ENCODE measurements at places on chromosomes 12 and 14.

DNA sequence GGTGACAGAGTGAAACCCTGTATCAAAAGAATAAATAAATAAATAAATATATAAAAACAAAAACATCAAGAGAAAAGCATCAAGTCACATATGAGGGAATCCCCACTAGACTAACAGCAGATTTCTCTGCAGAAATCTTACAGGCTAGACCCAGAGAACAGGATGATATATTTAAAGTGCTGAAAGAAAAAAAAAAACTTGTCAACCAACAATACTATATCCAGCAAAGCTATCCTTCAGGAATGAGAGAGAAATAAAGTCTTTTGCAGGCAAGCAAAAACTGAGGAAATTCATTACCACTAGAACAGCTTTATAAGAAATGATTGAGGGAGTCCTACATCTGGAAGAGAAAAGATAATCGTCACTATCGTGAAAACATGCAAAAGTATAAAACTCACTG is 6.4 kb upstream of the SFSWAP start:
- no peak for DNase-seq

DNA sequence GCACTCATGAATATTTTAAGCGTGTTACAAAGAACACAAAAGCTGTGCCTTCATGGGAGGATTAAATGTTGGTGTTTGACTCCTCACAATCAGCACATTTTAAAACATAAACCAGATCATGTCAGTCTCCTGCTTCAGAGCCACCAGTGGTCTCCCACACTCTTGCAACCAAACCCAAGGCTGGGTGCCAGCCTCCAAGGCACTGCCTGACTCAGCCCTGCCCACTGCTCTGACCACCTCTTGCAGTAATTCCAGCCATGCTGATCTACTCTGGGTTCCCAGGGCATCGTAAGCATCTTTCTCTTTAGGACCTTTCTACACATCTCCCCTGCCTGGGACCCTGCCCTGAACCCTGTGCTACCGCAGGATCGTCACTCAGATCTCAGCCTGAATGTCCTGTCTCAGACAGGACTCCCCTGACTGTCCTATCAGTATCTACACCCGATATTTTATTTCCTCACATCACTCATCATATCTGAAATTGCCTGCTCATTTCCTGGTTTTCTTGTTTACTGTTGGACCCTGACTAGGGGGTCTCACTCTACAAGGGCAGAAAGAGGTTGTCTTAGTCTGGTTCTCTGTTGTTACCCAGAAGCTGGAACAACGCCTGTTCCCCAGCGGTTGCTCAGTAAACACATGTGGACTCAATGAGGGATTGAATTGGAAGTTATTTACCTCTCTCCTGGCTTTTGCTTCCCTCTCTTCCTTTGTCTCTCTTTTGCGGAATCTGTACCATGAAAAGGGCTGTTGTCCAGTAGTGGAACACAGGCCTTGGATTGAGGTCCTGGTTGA is 449.8 kb downstream of the RAD51B start:
- peak; percentile 39 for DNase-seq

GRCh38 chr12:96375841-96376604 is 24.2 kb downstream of the CDK17 start:
- DNase-seq = peak; percentile 65

GRCh38 chr12:130677957-130678558 is 38.0 kb downstream of the RIMBP2 start:
- no peak for DNase-seq

GRCh38 chr14:72961579-72962335 is 35.5 kb downstream of the DCAF4 start:
- DNase-seq = no peak

DNA sequence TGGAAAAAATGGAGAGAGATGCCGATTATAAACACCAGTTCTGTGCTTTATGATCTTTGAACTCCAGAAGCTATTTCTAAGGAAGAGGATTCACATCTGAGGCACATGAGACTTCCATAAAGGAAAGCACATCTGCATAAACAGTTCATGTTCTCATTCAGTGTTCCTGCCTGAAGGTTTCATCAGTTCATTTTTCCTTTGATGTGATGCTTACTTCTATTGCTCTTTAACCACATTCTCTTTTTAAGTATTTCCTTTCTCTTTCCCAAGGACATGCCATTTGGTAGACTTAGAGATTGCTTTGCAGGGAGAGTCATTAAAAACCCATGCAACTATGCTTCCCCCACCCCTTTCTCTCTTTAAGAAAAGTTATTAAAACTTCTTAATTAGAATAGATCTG is 387.0 kb upstream of the FLRT2 start:
- DNase-seq = peak; percentile 18

DNA sequence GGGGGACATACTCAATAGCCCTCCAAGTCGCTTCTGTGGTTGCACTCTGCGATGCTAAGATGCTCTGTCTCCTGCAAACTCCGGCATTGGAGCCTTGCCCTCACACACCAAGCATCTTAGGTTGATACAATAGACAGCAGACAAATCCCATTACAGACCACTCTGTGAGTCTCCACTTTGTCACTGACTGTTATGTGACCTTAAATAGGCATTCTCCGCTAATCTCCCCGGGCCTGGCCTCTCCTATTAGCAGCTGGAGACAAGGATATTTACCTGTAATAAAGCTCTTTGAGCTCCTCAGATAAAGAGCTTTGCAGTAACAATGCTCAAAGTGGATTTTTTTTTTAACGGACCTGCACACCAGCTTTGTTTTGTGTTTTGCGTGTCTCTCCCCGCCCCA is 479.7 kb upstream of the TBX3 start:
- no peak for DNase-seq

GRCh38 chr14:56501909-56502530 is 77.6 kb upstream of the TMEM260 start:
- DNase-seq = no peak

DNA sequence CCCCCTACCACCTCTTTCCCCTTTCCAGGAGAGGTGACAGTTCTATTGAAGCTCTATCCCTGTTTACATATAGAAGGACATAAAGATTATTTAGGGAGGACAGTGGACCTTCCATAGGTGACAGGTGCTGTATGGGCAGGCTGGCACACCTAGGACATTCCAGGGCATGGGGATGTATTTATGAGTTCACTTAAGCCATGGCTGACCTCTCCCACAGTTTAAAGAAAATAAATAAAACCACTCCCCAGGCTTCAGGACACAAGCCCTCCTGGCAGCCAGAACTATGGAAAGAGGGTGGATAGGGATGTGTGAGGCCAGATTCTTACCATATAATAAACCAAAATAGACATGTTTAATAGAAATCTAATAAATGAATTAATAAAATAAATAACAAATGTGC is 85.6 kb upstream of the HOXC13 start:
- DNase-seq = no peak

Measured in dermis microvascular lymphatic vessel endothelial cell (primary cell).